ENCODE measurements at places on chromosomes 5 and 9.

GRCh38 chr5:134458234-134459009 lies 46.7 kb upstream of the CDKN2AIPNL start:
- DNase-seq = no peak

DNA sequence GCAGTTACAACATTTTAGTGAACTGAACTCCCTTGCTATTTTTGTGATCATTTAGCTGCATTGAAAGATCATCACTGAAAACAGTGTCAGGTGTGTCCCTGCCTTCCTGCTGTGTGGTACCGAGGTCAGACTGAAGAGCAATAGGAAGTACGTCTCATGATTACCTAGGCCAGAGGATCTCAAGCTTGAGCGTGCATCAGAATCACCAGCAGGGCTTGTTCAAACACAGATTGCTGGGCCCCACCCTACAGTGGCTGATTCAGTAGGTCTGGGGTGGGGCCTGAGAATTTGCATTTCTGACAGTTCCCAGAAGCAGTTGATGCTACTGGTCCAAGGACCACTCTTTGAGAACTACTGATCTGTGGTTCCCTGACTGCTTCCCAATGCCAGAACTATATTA lies 159.6 kb downstream of the ACTL7B start:
- no peak for DNase-seq

DNA sequence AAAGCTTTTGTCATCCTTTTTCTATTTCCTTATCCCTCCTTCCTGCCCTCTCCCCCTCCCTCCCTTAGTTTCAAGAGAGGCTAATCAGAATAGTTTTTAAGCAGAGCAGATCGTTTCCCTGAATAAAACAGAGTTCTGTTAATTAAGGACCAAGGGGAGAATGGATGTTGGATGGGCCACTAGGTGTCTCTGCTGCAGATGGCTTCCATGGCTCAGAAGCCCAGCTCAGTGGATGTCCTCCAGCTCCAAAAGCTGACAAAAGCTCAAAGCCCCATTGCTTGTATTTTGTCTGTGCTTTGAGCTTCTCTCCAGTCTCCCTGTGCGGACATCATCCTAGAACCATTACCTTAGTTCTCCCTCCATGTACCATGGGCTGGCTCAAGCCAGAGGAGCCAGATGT lies 21.0 kb upstream of the NPR3 start:
- DNase-seq = no peak

DNA sequence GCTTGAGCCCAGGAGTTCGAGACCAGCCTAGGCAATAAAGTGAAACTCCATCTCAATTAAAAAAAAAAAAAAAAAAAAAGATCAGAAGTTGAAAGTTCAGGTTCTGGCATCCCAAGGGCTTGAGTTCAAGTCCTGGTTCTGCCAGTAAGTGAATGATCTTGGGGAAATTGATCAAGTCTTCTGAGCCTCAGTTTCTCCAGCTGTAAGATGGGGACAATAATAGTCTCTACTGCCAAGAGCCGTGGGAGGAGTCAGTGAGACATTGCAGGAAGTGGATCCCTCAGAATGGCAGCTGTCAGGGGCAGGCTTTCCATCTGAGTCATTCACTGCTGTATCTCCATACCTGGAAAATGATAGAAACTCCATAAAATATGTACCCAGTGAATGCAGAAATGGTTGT lies 37.8 kb upstream of the FUBP3 start:
- no peak for DNase-seq

GRCh38 chr9:17772223-17772622 lies 193.4 kb downstream of the SH3GL2 start:
- DNase-seq = no peak

Measured in head of caudate nucleus (tissue), 42 donors.